ENCODE measurements at places on chromosomes 11 and 22.
A peak's percentile ranks its signal among the peaks of the same experiment; 100 is the strongest.

DNA sequence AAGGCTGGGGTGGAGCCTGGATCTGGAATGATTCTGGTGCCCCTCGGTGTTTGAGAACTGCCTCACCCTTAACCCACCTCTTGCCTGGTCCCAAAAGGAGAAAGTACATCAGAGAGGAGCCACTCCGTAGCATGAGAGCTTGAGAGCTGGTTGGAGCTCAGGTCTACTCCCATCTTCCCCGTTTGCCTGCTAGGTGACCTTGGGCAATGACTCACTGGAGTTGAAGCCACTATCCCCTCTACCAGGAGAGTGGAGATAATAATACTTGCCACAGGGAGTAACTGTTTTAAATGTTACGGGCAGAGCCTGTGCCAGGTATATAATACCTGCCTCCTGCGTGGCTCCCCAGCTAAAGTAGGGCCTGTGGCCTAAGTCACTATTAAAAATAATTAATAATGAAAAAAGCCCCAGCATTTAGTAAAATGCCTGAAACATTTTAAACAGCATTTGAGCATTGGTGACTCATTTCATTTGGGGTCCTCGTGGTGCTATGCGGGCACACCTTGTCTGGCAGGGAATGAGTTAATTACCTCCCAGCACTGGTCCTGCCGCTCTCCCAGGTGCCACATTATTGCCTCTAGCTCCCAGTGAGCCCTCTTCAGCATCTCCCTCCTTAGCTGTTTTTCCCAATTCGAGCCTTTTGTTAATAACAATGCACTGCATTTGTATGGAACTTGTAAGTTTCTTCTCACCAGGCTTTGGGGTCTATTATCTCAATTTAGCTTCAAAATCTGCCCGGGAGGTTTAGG, 22.5 kb downstream of the CYTH4 start:
- DNase-seq = no peak
- no peak overlapping the region for H3K4me3 ChIP-seq
- no peak overlapping the region for H3K27ac ChIP-seq
- no peaks in the 10 kb centered on the region for H3K27me3 ChIP-seq

GRCh38 chr22:39362271-39362670, 12.5 kb downstream of the SYNGR1 start:
- H3K4me3 ChIP-seq = no peak overlapping the region
- no peaks in the 10 kb centered on the region for H3K4me1 ChIP-seq
- no peaks in the 10 kb centered on the region for H3K27me3 ChIP-seq

DNA sequence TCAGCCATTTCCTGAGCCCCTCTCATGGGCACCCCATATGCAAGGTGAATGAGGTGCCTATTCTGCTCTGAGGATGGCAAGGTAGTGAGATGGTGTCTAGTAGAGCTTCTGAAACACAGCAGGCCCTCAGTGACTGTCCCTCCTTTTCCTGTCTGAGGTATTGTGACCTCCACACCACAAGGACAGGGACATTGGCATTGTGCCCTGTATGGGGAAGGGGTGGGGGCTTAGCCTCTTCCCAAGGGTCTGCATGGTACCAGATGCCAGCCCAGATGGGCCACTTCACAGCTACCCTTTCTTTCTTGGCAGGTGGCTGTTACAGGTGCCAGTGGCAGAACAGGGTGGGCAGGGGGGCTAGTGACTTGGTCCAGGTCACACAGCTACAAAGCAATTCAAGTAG, 78.8 kb downstream of the CABIN1 start:
- H3K27ac ChIP-seq = peak overlapping the region; percentile 8
- no peak for DNase-seq
- peaks cover 27% of the 10 kb centered on the region for H3K36me3 ChIP-seq
- no peaks in the 10 kb centered on the region for H3K27me3 ChIP-seq
- no peak overlapping the region for H3K4me3 ChIP-seq

GRCh38 chr22:35156945-35157344, 91.0 kb downstream of the ISX start:
- H3K36me3 ChIP-seq = no peaks in the 10 kb centered on the region
- no peaks in the 10 kb centered on the region for H3K27me3 ChIP-seq
- H3K4me3 ChIP-seq = no peak overlapping the region
- no peak for DNase-seq
- H3K27ac ChIP-seq = no peak overlapping the region

DNA sequence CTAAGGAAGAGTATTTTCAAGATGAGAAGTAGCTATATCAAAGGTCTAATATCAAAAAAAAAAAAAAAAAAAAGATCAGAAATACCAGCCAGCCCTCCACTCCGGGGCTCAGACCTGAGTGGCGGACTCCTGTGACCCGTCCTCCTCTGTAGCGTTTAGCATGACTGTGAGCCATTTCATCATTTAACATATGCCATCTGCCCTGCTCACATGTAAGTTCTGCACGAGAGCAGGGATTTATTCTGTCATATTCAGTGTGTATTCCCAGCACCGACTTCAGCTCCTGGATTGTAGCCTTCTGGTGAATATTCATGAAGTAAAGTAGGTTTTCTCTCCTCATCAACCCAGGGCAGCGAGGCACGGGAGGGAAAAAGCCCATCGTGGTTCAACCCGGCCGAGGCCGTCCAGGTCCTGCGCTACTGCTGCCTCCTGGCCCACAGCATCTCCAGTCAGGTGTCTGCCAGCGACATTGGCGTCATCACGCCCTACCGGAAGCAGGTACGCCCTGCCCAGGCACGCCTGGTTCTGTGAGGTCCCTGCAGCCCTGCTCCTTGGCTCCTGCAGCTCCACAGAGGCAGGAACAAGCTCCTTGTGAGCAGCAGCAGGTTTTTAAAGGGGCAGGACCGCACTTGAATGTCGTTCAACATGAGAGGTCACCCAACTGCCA, 12.7 kb upstream of the PANX2 start:
- no peaks in the 10 kb centered on the region for H3K36me3 ChIP-seq
- H3K4me1 ChIP-seq = no peaks in the 10 kb centered on the region
- DNase-seq = no peak
- no peaks in the 10 kb centered on the region for H3K27me3 ChIP-seq
- H3K4me3 ChIP-seq = no peak overlapping the region
- no peak overlapping the region for H3K27ac ChIP-seq

GRCh38 chr11:16812274-16812673, 73.8 kb downstream of the C11orf58 start:
- DNase-seq = no peak
- H3K27ac ChIP-seq = no peak overlapping the region
- no peaks in the 10 kb centered on the region for H3K4me1 ChIP-seq
- H3K36me3 ChIP-seq = no peaks in the 10 kb centered on the region
- no peak overlapping the region for H3K4me3 ChIP-seq
- no peaks in the 10 kb centered on the region for H3K27me3 ChIP-seq

GRCh38 chr22:31125521-31126117, 2.9 kb downstream of the INPP5J start:
- H3K36me3 ChIP-seq = no peaks in the 10 kb centered on the region
- peaks cover 19% of the 10 kb centered on the region for H3K4me1 ChIP-seq
- no peaks in the 10 kb centered on the region for H3K27me3 ChIP-seq
- DNase-seq = no peak
- no peak overlapping the region for H3K4me3 ChIP-seq

DNA sequence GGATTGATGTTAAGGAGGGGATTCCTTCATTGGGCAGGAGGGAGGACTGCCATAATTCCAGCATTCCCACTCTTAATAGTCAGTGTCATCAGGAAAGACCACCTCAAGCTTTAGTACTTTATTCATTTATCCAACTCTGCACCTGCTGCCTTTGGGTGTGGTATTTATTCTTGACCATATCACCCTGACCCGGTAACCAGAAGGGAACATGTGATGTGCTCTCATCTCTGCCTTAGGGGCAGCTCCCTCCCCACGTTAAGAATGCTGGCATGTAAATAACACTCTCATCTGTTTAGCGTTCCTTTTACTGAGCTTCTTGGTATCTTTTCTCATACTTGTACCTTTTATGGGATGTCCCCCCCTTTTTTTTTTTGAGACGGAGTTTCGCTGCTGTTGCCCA, 7.7 kb downstream of the CAT start:
- H3K27ac ChIP-seq = no peak overlapping the region
- H3K4me1 ChIP-seq = no peaks in the 10 kb centered on the region
- DNase-seq = no peak

- no peaks in the 10 kb centered on the region for H3K27me3 ChIP-seq
- H3K27ac ChIP-seq = no peak overlapping the region
- no peak overlapping the region for H3K4me3 ChIP-seq
- no peaks in the 10 kb centered on the region for H3K4me1 ChIP-seq
- no peaks in the 10 kb centered on the region for H3K36me3 ChIP-seq
Measured at GRCh38 chr22:48923996-48924395, 903.7 kb downstream of the BRD1 start.

DNA sequence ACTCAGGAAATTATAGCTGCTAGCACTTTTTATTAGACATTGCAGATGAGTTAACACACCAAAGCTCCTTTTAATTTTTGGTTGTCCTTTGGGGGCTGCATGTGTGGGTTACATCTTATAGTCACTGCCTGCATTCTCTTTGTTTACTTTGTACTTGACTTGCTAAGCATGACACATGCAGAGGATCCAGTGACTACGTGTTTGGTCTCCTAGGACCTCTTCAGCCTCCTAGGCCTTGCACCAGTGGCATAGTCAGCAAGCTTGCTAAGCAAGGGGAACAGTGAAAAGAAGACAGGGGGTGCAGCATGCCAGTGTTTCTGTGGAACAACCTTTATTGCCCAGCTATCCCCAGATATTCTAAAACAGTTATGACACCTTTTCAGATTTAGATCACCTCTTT, 108.2 kb downstream of the PAX6 start:
- H3K4me1 ChIP-seq = no peaks in the 10 kb centered on the region
- no peak for DNase-seq
- no peak overlapping the region for H3K4me3 ChIP-seq
- H3K27me3 ChIP-seq = no peaks in the 10 kb centered on the region
- no peak overlapping the region for H3K27ac ChIP-seq

GRCh38 chr11:76612226-76612625, 58.3 kb downstream of the LRRC32 start:
- H3K4me3 ChIP-seq = no peak overlapping the region
- H3K27ac ChIP-seq = no peak overlapping the region
- no peaks in the 10 kb centered on the region for H3K36me3 ChIP-seq
- no peaks in the 10 kb centered on the region for H3K27me3 ChIP-seq

DNA sequence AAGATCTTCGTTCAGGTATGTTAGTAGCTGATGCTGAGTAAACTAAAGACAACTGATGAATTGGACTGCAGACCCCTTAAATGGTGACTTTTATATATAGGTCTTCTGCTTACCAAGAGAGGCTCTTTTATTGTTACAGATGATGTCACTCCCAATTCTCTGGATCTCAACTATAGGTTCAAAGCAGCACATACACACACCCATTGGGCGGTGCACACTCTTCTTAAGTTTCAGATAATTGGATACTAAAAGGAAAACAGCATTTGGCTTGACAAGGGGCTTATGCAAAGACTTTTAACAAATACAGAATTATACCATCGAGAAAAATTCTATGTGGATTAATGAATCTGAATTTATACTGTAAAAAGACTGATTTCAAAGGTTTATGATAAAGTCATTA, at the start of gene PTH:
TSS of gene PTH (minus strand) at position 69 of the 400 bp plus-strand sequence. CDS start 3,142 bp downstream, outside the sequence.
- no peak within 1 kb of the TSS for H3K27ac ChIP-seq
- H3K4me1 ChIP-seq = no peaks in the 10 kb centered on the region
- no peak within 1 kb of the TSS for H3K4me3 ChIP-seq
- DNase-seq = no peak
- no peaks in the 10 kb centered on the region for H3K27me3 ChIP-seq
